Stimulated activated CD4-positive, alpha-beta T cell treated with anti-CD3 and anti-CD28 coated beads, Interleukin-4, amount 100 ng/mL, for 48 hours (primary cell): ENCODE measurements at places on chromosomes 13 and 19.

GRCh38 chr13:113186061-113186900, 22.2 kb downstream of the PCID2 start:
- DNase-seq = no peak

GRCh38 chr13:41970918-41971317, 10.0 kb upstream of the VWA8 start:
- DNase-seq = no peak

GRCh38 chr13:67986234-67986633, 756.1 kb upstream of the PCDH9 start:
- DNase-seq = no peak

DNA sequence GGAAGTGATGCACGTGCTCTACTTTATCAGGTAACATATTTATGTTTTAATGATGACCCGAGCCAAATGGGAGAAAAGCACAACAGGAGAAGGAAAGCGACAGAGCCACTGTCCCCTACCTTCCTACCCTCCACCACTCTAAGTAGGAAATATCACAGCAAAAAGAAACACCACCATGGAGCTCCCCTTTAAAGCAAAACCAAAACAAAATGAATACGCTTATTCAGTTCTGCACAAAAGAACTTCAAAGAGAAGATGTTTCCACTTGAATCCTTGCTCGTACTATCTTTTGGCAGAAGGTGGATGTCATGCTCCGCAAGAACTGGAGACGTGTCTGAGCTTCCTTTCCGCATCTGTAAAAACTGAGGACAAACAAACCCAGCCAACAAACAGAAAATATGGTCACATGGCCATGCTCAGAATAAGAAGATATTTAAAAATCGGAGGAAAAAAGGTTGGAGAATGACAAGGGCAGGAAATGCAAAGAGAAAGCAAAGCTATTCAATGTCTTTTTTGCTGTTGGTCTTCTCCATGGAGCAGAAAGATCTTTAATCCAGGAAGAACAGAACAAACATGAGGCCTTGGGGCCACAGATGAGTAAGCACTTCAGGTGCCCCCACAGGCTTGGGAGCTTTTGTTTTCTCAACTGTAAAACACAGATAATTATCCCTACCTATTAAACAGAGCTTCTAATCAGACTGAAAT, 19.5 kb downstream of the N4BP2L1 start:
- no peak for DNase-seq

DNA sequence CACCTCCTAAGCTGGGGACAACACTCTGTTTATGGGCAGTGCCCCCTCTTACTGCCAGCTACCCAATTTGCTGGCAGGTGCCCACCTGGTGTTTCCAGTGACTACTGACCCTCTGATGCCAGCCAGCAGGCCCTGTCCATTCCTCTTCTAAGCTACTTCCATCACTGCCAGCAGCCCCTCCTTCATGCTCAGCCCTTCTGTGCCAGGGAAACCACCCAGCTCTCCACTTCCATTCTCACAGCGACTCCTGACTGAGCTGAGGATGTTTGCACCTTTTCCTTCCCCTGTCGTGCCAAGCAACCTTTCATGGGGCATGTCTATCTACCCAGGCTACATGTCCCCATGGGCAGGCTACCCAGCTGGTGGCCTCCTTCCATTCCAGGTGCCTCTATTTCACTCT, 24.0 kb upstream of the ZNF492 start:
- no peak for DNase-seq

DNA sequence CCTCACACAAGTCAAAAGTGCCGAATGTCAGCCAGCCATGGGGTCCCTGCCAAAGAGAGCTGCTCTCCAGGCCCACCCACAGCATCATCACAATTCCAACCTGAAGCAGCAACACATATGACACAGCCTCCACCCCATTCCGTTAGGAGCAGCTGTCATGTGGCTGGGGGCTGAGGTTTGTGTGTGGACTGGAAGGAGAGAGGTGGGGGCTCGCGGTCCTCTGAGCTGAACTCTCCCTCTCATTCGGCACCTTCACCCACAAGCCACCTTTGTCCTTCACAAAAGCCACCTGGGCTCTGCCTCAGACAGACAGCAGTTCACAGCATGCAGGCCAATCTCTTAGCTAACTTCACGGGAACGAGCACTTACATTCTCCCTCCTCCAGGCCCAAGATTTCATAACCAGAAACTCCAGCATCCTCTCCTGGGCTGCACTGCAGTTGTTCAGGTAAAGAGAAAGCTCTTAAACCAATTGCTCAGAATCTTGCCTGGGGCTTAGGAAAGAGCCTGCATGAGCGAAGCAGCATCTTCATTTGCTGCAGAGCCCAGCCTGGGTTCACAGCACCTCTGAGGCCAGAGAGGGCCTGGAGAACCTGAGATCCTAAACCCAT, 7.2 kb downstream of the RAB20 start:
- DNase-seq = no peak

DNA sequence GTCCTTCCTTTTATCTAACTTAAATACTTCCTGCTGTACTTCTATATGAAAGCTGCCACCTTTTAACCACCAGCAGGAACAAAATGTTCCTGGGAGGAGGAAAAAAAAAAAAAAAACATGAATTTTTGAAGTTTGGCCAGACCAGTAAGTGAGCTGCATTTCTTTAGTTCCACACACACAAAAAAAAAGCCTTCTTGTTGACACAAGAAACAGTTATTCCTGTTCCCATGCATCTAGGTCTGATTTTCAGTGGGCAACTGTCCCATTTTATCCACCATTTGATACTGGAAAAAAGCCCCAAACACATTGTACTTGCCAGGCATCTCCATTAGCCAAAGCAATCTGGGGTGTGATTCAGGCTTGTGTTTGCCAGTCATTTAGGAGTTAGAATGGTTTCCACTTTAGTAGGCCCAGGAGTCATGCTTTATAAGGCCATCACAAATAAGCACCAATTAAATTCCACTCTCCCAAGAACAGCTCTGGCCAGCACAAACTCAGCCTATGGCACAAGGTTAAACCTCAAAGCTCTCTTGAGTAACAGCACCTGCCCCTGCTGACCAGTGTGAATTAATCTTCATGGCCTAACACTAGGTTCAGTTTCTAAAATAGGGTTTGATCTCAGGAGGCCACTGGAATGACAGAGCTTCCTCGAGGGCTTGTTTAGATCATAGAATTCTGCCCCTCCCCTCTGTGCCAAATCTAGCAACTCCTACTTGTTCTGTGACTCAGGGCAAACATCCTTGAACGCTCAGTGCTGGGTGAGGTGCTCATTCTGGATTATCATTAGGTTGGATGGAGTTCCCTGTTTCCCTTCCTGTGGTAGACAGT, 67.1 kb downstream of the NUFIP1 start:
- no peak for DNase-seq

GRCh38 chr19:47469719-47470118, 2.0 kb downstream of the SLC8A2 start:
- DNase-seq = no peak

DNA sequence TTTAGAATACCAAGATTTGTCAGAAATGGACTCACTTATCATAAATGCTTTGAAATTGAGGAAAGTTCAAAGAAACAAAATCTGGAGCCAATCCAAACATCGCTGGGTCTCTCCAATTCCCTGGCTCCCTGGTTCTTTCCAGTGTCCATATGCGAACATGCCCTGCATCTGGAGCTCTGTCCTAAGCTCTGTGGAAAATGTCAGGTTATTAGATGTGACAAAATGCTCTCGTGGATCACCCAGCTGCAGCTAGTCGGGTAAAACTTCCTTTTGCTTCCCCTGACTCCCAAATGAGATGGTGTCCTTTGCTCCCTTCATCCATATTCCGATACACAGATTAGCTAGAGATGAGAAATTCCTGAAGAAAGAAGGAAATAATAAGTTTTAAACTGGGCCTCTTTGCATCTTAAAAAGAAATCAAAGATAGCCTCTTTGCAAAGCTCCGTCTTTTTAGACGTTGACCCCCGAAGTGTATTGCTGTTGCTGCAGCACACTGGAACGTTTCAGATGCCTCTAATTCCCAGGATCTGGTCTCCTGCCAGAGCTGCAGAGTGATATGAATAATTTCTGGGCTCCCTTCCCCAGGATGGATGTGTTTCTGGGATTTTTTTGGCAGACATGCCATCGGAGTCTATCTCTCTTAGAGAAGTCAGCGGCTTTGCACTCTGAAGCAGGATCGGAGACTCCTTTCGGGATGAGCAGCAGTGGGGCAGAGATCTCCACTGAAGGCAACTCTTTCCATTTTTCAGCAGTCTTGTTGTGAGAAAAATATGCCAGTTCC, 102.9 kb downstream of the TEX26 start:
- no peak for DNase-seq

DNA sequence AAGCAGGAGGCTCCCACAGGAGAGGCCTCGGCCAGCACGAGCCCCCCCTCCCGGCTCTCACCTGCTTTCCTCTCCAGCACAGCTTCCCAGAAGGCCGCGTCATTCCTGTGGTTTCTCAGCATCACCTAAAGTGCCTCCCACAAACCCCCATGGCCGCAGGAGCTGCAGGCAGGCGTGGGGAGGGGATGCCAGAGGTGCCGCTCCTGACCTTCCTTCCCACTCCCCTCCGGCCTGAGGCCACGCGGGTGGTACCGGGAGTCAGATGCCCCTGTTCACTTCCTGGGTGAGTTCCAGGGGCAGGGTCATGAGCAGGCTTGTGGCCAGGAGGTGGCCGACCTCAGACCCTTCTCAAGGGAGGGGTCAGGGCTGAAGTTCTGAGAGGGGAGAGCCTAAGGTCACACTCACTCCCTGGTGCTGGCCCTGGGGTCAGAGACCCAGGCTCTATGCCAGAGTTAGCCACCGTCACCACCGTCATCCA, 14.4 kb upstream of the NPAS1 start:
- DNase-seq = no peak

DNA sequence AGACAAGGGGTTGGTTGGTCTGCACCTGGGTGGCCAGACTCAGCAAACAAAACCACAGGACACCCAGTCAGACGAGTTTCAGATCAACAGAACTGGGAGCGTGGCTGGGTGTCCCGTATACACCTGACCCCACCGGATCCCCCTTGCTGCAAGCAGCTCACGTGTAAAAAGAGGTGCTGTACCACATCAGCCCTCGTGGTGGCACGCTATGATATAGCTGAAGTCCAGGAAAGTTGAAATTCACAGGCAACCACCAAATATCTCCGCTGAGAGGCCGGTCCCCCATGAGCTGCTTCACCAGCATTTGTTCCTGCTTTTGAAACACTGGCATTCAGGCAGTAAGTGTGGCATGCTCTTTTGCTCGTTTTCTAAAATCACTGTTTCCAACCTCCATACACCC, 92.3 kb downstream of the TUBA3C start:
- DNase-seq = no peak

GRCh38 chr13:25241007-25241406, 46.3 kb downstream of the MTMR6 start:
- no peak for DNase-seq

GRCh38 chr13:38670627-38671026, 16.2 kb upstream of the FREM2 start:
- DNase-seq = no peak

- no peak for DNase-seq
Measured at GRCh38 chr13:93289053-93289452, 62.4 kb downstream of the GPC6 start.

- no peak for DNase-seq
Measured at GRCh38 chr13:75790198-75790970, 154.3 kb downstream of the LMO7 start.

GRCh38 chr13:40220299-40220935, 446.0 kb downstream of the FOXO1 start:
- no peak for DNase-seq

GRCh38 chr13:112114391-112114790, 47.4 kb downstream of the SOX1 start:
- DNase-seq = no peak

DNA sequence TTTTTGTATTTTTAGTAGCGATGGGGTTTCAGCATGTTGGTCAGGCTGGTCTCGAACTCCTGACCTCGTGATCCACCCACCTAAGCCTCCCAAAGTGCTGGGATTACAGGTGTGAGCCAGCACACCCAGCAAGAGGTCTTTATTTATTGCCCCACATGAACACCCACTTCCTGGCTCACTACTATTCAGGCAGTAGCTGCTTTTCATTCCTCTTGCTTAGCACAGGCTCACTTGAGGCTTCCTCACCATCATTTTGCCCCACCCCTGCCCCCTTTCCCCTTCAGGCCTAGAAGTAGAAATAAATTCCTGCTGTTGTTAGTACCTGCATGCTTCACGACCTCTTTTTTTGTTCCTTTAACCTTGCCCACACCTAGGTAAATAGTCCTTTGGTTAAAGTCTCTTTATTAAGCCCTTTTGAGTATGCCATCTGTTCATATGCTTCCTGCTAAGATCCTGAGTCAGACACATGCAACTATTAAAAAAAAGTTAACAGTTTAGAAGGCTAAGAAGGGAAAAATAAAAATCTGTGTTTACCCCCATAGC, 33.5 kb upstream of the ITM2B start:
- no peak for DNase-seq
